Tongue (tissue), 3 donors: ENCODE measurements at places on chromosomes 5 and 9. TPM values are rescaled to one million over a fixed set of nuclear protein-coding genes. Genes with fewer than 3 reads are reported as not detected.

DNA sequence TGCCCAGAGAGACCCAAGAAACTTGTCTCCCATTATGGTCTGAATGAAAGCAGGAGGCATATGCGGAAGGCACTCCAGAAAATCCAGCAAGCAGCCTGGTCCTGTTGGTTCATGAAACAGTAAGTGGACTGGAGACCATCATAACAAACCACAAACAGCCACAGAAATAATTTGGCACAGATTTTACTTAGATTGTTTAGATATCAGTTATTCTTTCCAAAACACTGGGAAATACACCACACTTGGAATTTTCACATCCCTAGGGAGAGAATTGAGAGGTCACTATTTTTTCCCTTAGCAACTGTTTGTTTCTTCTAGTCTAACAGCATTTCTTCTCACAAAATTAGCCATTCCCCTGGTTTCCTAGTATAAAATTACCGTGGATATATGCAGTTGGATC, 300.8 kb downstream of the OSTF1 start:
- DNase-seq: peak; percentile 4

DNA sequence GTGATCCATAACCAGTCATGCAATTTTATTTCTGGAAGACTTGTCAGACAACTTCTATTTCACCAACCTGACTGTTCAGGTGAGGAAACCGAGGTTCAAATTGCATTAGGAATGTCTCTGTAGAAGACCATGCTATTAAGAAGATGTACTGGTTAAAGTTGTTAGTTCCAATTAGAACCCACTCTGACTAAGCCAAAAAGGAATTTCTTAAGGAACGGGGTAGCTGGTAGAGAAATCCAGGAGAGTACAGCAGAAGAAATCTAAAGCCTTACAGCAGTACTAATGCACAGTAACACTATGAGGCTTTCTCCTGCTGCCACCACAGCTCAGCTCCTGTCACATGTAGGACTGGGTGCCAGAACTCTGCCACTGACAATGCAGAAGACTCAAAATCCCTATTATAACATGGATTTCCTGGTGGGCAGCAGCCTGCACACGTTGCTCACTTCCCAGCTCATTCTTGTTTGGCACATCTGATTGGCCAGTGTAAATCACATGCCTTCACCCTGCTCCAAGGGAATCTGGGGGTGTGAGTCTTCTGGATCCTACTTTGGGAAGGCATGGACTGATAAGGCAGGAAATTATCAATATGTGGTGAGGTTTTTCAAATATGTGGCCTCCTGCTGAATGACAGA, 37.1 kb downstream of the CAST start:
- DNase-seq: no peak

DNA sequence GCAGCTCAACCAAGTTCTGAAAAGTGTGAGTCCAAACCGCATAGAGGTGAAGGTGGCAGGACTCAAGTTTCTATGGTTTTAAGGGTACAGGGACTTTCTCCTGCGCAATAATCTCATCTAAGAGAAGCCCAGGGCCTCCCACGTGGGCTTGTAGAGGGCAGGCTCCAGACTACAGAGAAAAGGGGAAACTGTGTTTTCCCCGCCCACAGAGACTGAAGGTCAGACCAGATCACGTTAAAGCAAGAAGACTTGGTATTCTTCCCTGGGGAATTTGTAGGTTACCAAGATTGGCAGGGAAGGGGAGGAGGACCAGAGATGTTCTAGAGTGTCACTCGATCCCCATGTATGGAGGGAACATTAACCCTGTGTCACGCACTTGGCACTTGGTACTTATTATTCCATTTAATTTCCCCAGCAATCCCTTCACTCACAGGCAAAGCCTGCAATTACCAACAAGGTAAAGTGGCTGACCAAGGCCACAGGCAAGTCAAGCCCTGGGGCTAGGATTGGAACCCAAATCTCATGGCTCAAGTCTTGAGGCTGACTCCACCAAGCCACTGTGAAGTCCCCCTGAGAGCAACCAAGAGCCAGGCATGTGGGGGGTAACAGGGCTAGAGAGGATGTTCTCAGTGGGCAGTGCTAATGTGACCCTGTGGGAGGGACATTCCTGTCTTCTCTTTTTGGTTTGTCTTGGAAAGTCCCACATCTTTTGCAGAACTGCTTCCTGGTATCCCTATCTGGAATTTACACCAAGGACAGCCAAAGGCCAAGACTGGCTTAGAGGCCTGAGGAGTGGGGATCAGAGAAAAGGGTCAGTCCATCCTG, 18.3 kb upstream of the NEK6 start:
- no peak for DNase-seq

GRCh38 chr5:57842364-57843058, 359.9 kb upstream of the ACTBL2 start:
- DNase-seq: peak; percentile 17

- DNase-seq: no peak
Observed at GRCh38 chr5:84597904-84598303, 213.2 kb upstream of the EDIL3 start.

MTX3 gene
- total RNA-seq: 24.8 TPM

SLC6A7 gene
- not detected for total RNA-seq

ANKDD1B gene
- total RNA-seq: 2.3 TPM
